Bronchial epithelial cell (primary cell): ENCODE measurements at places on chromosomes 5 and 9. TPM values are rescaled to one million over a fixed set of nuclear protein-coding genes. Genes with fewer than 3 reads are reported as not detected.

The SPINK4 gene
- not detected in 2 replicates for total RNA-seq

GRCh38 chr9:1855726-1856125 is 159.4 kb upstream of the SMARCA2 start:
- no peak for DNase-seq

The PRRT1B gene
- not detected in 2 replicates for total RNA-seq

The PLK2 gene
- 146 and 259 TPM in 2 replicates for total RNA-seq

- peak; percentile 94 for DNase-seq
Observed at GRCh38 chr5:61673007-61673735, 341.1 kb downstream of the ZSWIM6 start.

GRCh38 chr5:69001627-69002026 is 92.2 kb upstream of the SLC30A5 start:
- no peak for DNase-seq

The PCDHB7 gene
- not detected in 2 replicates for total RNA-seq

DNA sequence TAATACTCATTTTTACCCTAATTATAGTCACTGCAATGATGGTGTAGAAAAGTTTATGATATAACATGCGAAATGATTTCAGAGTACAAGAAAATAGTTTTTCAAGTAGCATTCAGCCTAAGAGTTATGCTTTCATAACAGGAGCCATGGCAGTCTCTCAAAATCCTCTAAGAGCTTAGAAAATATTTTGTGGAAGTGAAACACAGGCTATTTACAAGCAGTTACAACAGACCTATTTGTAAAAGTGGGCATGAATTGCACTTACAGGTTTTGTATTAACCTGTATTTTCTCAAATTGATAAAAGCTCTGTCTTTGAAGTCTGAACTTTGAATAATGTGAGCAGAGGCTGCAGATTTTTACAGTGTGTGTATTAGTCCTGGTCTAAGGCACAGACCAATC is 523.3 kb downstream of the LRRC70 start:
- DNase-seq: no peak

GRCh38 chr5:28954074-28954473 is 1915.7 kb upstream of the CDH9 start:
- DNase-seq: no peak

The FGFR4 gene
- 0.79 and 1.5 TPM in 2 replicates for total RNA-seq

The TEX48 gene
- total RNA-seq: not detected in 2 replicates

DNA sequence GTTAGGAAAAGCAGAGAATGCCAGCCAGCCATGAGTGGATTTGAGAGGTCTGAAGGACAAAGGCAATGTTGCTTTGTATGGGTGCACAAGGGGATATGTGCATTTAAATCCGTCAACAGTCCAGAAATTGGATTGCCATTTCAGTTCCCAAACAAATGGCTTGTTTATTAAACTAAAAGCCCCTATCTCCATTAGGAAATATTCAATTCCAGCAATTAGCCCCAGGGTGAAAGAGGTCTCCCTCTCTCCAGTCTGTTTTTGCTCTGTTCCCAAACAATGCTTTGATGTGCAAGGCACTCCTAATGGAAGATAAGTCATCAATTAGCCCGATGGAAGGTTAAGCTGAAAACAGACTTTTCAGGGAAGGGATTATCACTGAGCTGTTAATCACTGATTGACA is 101.3 kb downstream of the C9orf152 start:
- DNase-seq: no peak

The IQGAP2 gene
- total RNA-seq: not detected in 2 replicates

The TXNDC15 gene
- total RNA-seq: 45.2 and 45.8 TPM in 2 replicates

- no peak for DNase-seq
Observed at GRCh38 chr5:39759701-39760100, 334.9 kb upstream of the DAB2 start.

The FRMD3 gene
- total RNA-seq: under 0.01 and 0.51 TPM in 2 replicates

DNA sequence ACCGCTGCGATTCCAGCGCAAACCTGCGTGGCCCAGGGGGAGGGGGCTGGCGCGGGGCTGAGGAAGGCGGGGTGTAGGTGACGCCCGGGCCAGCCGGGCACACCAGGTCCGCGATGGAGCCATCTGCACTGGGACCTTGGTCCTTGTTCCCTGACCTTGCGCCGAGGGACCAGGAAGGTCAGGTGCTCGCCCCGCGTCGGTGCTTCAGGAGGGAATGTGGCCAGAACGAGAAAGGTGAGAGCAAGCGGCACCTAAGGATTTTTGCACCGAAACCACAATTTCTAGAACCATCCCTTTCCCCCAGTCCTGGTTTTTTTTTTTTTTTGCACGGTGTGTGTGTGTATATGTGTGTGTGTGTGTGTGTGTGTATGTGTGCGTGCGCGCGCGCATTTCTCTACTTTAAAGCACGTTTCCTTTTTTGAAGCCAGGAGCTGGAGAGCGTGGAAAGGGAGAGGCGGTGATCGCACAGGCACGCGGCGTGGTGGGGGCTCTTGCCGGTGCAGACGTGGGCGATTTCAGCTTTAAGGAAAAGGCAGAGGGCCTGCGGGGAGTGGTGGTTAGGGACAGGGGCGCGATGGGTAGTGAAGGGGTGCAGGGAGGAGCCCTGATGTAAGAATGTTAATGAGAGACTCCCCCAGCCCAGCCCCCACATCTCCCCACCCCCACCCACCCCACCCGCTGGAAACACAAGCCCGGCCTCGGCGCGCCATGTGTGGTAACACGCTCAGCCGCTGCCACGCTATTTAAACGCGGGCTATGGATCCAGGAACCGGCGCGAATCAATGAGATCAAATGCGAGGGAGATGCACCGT is at the start of gene NPR3:
NPR3 (plus strand) TSS at position 772 of the 812 bp plus-strand sequence. CDS start 456 bp downstream, outside the sequence.
- no peak for DNase-seq

- no peak for DNase-seq
Observed at GRCh38 chr5:122870219-122870856, 24.9 kb downstream of the SNX24 start.

- no peak for DNase-seq
Observed at GRCh38 chr9:127942216-127943010, 4.8 kb upstream of the DPM2 start.

DNA sequence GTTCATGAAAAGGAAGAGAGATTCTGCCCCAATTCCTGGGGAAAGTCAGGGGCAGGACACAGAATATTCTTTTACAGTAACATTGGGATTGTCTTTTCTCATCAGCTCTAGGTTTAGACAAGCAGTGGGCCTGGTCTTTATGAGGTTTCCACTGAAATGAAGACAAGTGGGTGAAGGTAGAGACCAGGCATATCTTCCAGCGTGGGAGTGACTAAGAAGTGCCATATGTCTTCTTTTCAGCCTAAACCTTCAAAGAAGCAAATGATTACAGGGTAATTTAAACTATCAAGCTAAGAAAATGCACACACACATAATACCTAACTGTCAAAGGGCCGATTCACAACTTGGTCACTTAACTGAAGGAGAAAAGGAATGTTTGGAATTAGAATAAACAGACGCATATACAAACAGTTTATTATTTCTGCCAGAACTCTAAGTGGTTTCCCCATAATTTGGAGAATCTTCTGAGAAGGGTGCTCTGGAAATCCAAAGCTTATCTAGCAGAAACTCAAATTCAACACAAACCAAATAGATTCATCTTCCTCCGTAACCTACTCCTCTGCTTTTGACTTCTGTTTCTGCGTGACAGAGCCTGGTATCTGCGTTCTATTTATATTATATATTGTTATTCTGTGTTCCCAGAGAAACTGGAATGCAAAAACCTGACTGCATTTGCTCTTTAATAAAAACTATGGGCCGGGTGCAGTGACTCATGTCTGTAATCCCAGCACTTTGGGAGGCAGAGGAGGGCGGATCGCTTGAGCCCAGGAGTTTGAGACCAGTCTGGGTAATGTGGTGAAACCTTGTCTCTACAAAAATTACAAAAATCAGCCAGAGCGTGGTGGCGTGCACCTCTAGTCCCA is 22.0 kb upstream of the TEK start:
- no peak for DNase-seq

- DNase-seq: no peak
Observed at GRCh38 chr5:5297432-5298067, 124.9 kb upstream of the ICE1 start.

The SH3GL2 gene
- total RNA-seq: under 0.01 TPM in 1 of 2 replicates, not detected in the other

GRCh38 chr5:32462618-32463017 is 18.1 kb upstream of the ZFR start:
- DNase-seq: peak; percentile 78

DNA sequence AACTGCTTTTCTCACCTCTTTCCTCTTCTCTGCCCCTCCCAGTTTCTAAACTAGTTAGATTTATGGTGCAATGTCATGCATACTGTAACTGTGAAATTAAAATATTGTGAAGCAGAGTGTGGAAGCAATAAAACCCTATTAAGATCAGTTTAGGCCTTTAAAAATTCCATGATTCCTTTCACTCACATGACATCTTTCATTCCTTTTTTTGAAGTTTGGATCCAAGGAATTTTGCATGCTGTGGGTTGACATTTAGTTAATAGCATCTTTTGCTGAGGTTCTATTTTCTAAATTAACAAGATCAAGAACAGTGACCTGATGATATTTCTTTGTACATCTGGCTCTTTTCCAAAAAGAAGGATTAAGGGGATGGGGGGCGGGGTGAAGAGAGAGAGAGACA is 13.7 kb downstream of the FOXD1 start:
- no peak for DNase-seq

GRCh38 chr9:4832786-4833579 is 40.2 kb downstream of the RCL1 start:
- peak; percentile 100 for DNase-seq

The SLC6A18 gene
- total RNA-seq: not detected in 2 replicates

GRCh38 chr9:131567910-131568309 is 22.6 kb downstream of the PRRT1B start:
- DNase-seq: no peak

- DNase-seq: no peak
Observed at GRCh38 chr5:154758493-154758892, 3.3 kb downstream of the LARP1 start.

GRCh38 chr5:150469718-150470469 is 20.4 kb upstream of the RPS14 start:
- DNase-seq: peak; percentile 68

DNA sequence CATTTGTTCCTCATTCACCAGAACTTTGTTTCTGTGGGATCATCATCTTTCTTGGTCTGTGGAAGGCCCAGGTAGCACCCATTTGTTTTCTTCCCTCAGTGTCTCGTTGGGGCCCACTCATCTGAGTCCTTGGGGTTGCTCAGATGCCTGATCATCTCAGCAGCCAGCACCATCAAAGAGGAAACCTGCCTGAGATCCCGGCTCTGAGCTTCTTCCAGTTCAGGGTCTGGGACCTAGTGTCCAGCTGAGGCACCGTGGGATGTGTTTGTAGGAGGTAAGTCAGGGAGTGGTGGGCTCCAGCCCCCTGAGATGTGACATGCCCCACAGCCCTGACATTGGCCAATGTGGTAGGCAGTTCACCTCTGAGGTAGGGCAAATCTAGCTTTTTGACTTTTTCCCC is 9.4 kb upstream of the CD180 start:
- no peak for DNase-seq

- DNase-seq: no peak
Observed at GRCh38 chr5:90949469-90950358, 391.1 kb downstream of the ADGRV1 start.

The OMD gene
- total RNA-seq: not detected in 2 replicates

- DNase-seq: peak; percentile 43
Observed at GRCh38 chr5:180328296-180329137, 24.6 kb downstream of the GFPT2 start.

DNA sequence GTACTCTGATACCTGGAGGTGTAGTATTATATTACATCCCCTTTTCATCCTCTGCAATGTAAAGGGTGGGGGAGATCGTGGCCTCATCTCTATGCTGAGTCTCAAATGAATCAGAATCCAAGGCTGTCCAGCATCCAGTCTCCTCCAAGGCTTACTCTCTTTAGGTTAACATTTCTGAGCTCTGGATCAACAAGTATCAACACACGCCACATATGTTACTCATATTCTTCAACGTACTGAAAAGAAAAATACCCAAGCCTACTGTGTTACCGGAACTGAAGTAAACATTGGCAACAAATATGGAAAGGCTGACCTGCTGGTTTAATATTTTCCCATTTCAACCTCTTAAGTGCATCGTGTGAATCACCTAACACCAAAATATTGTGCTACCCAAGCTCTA is 241.8 kb downstream of the GAS1 start:
- peak; percentile 90 for DNase-seq

GRCh38 chr5:12799165-12799564 is 894.9 kb upstream of the CTNND2 start:
- no peak for DNase-seq

The FAXDC2 gene
- 0.13 and 1.1 TPM in 2 replicates for total RNA-seq

- DNase-seq: no peak
Observed at GRCh38 chr9:89661391-89661949, 56.7 kb downstream of the GADD45G start.

- peak; percentile 80 for DNase-seq
Observed at GRCh38 chr9:21505425-21506179, 23.5 kb upstream of the IFNE start.

DNA sequence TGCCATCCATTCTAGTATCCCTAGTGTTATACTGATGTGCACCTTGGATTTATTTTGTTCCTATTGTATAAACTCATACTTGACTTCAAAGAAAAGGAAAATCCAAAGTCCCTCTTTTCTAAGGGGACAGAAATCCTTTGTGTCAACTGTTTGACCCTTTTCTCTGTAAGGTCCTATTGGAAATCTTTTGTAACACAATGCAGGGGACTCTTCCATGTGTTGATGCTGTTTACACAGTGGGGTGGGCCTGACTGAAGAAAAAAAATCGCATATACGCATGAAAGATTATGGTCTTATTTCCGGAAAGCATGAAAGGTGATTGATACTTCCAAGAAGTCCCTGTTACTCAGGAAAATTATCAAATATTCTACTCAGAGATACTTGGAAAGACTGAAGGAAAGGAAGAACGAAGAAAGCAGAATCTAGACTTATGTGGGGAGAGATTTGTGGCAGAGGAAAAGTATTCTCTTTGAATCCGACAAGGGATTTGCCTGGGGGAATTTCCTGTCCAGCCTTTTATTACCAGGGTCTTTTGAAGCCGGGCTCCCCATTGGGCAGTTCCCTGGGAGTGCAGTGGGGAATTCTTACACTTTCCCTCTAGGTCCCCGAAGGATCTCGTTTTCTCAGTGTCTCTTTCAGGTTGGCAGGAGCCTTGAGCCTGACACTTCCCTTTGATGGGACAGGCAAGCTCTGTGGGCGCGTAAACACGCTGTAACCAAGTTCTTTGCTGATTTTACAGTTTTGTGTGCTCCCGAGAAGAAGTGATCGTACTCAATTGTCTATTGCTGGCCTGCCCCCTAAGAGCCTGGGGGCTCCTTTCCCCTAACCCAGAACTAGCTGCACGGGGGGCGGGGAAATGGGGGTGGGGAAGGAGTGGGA is 779 bp upstream of the VCAN start:
- no peak for DNase-seq

- DNase-seq: no peak
Observed at GRCh38 chr5:133994297-133994989, 10.3 kb downstream of the VDAC1 start.

DNA sequence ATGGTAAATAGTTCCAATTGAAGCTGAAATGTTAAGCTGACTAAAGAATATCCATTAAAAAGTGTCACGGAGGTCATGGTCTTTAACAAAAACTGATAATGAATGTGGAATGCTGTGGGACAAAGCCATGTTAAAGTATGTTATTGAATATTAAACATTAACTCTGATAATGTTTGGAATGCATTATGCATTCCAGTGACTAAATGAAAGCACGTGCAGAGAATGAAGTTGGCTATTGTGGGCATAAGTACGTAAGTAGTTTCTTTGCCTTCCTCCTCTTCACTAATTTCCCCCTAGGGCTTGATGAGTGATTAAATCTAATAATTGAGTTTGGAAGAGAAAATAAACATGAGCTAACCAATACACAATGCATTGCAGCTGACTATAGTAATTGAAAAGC is 640.4 kb upstream of the CDH10 start:
- no peak for DNase-seq

GRCh38 chr9:93620041-93620506 is 43.7 kb downstream of the PHF2 start:
- DNase-seq: no peak

GRCh38 chr5:151154931-151155774 is 2.4 kb downstream of the ANXA6 start:
- DNase-seq: no peak
